ENCODE measurements at places on chromosomes 6 and 20. TPM values are rescaled to one million over a fixed set of nuclear protein-coding genes. Genes with fewer than 3 reads are reported as not detected.

DNA sequence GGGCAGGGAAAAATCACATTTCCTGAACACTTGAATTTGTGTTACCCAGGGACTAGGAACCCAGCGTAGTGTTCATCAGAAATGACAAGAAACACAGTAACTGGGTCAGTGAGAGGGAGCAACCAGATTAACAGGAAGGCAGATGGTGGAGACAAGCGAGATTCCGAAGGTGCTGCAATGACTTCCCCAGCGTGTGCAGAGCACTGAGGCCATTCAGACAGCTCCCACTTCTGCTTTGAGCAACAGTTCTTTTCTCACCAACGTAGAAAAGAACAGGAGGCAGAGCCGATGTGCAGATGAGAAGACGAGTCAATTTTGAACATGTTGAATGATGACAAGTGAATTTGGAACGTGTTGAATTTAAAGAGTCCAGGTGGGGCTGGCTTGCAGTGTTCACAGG is 63.1 kb upstream of the IFNGR1 start:
- no peak overlapping the region for H3K27ac ChIP-seq
- peaks cover 6% of the 10 kb centered on the region for H3K4me1 ChIP-seq
- H3K36me3 ChIP-seq = no peaks in the 10 kb centered on the region
- peaks cover 18% of the 10 kb centered on the region for H3K27me3 ChIP-seq

GRCh38 chr20:15653396-15654207 is 919.6 kb downstream of the KIF16B start:
- H3K4me1 ChIP-seq = no peaks in the 10 kb centered on the region
- H3K27ac ChIP-seq = no peak overlapping the region
- H3K4me3 ChIP-seq = no peak overlapping the region
- no peaks in the 10 kb centered on the region for H3K27me3 ChIP-seq

- no peak overlapping the region for H3K27ac ChIP-seq
- peaks cover 36% of the 10 kb centered on the region for H3K27me3 ChIP-seq
- H3K36me3 ChIP-seq = no peaks in the 10 kb centered on the region
These were observed 1.4 kb upstream of the MARCKS start for GRCh38 chr6:113855500-113856374.

GRCh38 chr6:105763866-105764265 is 322.3 kb upstream of the PRDM1 start:
- no peak for DNase-seq
- H3K27ac ChIP-seq = no peak overlapping the region
- H3K4me1 ChIP-seq = peaks cover 4% of the 10 kb centered on the region
- no peaks in the 10 kb centered on the region for H3K36me3 ChIP-seq

DNA sequence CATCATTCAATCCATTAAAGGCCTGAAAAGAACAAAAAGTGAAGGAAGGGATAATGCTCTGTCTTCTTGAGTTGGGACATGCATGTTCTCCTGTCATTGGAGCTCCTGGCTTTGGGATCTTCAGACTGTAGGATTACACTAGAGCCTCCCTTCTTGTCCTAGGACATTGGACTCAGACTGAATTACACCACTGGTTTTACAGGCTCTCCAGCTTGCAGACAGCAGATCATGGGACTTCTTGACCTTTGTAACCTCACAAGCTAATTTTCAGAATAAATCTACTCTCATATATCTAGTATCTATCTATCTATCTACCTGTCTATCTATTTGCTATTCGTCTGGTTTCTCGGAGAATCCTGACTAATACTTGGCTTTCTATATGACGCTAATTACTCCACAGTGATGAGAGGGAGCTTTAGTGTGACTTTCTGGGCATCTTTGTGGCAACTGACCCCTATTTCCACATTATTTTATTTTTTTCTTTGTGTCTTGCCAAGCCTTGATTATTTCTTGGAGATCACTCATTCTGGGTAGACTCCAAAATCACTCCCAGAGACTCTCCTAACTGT is 151.9 kb upstream of the ZNF184 start:
- H3K4me1 ChIP-seq = no peaks in the 10 kb centered on the region
- DNase-seq = no peak
- H3K27me3 ChIP-seq = peaks cover 49% of the 10 kb centered on the region
- no peak overlapping the region for H3K27ac ChIP-seq
- H3K36me3 ChIP-seq = no peaks in the 10 kb centered on the region

DNA sequence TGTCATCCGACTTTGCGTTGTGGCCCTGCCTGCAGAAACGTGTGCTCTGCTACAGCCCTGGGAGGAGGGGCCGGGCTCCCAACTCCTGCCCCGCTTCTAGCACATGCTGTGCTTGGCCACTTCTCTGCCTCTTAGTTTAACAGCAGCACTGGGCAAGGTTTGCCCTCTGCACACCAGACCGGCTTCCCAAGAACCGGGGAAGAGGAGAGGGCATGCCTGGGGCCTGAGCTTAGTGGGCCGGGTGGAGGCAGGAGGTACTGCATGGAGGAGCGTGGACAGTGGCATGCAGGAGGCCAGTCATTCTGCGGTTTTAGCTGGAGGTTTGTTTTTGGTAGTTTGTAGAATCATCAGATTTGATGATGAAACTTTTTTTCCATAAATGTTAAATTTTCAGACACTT is 45.5 kb downstream of the CEP43 start:
- DNase-seq = no peak
- H3K4me3 ChIP-seq = no peak overlapping the region
- peaks cover 9% of the 10 kb centered on the region for H3K36me3 ChIP-seq

COL9A3 gene
- not detected for total RNA-seq
